ENCODE measurements at places on chromosomes 5 and 9.

GRCh38 chr9:71620746-71621145 is 147.6 kb downstream of the CEMIP2 start:
- no peak for DNase-seq

DNA sequence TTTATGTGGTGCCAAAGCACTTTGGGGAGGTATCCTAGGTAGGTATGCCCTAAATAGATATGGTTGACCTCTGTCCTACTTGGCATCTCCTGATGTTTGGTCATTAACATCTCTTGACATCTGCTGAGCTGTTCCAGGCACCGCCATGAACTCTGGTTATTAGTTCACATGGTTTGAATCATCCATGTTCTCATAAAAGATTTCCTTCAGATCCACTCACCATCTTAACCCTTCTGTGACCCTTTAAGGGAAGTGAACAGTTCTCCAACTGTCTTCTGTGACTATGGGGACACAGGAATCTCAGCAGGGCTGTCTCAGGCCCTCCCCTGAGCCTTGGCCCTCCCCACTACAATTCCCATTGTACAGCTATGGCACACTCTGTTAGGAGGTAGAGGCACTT is 167.7 kb downstream of the CDH6 start:
- DNase-seq = no peak

DNA sequence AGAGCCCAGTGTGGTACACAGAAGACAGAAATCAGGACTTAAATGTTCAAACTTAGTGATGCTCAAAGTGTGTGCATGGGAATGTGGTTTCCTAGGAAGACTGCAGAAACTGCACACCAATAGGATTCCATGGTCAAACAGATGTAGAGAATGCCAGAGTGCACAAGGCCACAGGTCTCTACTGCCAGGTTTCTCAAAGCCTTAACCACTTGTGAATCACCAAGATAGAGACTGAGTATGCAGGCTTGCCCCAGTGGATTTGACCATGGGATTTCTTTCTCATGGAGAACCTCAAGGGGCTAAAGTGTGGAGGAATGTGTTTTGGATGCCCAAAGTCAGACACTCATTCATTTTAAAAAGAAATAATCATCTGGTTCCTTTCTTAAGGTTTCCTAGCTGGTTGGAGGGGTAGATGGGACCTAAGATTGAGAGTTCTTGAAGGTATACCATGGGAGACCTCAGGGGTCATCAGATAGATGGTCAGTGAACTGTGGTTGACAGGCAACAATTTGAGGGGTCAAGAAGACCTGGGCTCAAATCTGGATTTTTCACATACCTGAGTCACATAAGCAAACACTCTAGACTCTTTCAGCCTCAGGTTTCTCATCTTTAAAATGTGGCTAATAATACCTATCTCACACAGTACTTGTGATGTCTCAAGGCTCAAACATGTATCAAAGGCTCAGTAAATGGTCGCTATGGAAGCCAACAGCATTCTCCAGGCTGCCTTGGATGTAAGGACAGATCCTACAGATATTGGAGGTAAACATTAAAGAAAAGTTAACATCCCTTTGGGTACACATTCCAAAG is 81.1 kb downstream of the BOD1 start:
- no peak for DNase-seq

- no peak for DNase-seq
Measured at GRCh38 chr5:1736065-1736464, 63.6 kb downstream of the MRPL36 start.

DNA sequence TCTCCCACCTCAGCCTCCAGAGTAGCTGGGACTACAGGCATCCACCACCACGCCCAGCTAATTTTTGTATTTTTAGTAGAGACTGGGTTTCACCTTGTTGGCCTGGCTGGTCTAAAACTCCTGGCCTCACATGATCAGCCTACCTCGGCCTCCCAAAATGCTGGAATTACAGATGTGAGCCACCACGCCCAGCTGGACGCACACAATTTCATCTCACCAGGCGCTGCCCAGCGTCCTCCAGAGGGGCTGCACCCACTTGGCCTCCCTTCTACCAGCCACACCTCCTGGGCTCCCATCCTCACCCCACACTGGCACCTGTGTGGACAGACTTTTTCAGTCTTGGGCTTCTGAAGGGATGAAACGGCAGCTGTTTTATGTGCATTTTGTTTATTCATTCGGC is 3.8 kb upstream of the EXOC3 start:
- no peak for DNase-seq

DNA sequence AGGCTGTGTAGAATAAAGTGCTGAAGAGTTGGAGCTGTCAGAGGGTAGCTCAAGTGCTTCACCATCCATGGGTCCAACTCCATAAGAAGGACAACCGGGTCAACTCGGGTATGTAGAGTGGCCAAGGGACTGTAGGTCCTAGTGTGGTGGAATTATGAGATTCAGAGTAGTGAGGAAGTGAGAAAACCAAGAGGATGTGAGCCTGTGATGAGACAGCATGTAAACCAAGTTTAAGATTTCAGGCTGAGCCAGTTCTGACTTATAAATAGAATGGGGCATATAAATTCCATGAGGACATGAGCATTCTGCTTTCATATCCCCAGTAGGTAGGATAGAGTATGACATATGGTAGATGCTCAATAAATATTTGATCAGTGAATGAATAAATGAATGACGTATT is 96.3 kb downstream of the CFAP95 start:
- no peak for DNase-seq

GRCh38 chr9:129823542-129823934 is 398 bp downstream of the TOR1A start:
- DNase-seq = no peak

GRCh38 chr5:139958432-139959148 is 84.5 kb downstream of the NRG2 start:
- DNase-seq = no peak

DNA sequence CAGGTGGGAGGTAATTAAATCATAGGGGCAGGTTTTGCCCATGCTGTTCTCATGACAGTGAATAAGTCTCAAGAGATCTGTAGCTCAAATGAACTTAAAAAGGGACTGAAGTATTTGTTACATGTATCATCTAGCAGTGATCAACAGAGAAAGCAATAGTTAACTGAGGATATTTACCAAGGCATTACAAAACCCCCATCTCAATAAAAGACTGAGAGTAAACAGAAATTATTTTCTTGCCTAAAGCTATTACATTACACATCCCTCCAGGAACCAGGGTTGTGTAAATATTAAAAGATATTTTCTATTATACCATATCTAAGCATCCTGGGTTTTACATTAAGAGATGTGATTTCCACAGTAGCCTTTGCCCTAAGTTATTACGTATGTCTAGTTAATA is 169.9 kb downstream of the CTNND2 start:
- DNase-seq = no peak

DNA sequence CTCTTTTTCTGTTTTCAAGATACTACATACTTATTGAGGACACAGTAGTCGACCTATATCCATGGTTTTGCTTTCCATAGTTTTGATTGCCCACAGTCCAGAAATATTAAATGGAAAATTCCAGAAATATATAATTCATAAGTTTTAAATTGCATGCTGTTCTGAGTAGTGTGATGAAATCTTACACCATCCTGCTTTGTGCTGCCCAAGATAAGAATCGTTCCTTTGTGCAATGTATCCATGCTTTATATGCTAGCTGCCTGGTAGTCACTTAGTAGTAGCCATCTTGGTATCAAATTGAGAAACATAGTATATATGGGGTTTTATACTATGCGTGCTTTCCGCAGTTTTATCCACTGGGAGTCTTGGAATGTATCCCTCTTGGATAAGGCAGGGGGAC is 59.0 kb downstream of the CWC27 start:
- DNase-seq = no peak

DNA sequence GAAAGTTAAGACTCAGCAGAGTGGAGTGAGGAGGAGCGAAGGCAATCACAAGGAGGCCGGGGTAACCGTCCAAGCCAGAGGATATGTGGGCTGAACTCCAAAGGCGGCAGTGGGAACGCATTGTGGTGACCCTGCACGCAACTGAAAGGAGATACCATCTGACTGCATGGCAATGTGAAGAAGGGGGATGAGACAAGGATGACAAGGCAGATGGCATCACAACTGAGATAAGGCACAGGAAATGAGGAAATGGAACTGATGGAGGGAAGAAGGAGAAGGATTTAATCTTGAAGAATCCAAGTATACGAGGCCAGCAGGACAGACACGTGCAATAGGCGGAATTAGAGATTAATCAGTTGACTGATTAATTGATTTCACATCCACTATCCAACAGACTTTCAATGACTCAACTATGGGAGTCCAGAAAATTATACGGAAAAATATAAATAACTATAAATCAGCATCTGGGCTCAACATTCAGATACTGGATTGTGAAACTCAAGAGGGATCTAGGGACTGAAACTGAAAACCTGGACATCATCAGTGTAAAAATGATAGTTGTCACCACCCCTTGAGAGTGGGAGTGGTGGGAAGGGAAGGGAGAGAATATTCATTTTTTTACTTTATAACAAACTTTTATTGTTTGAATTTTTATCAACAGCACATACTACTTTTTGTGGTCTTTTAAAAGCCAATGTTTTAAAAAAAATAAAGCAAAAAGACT is 86.1 kb downstream of the ARL15 start:
- DNase-seq = no peak

- DNase-seq = no peak
Measured at GRCh38 chr5:157137691-157138090, 5.0 kb downstream of the MED7 start.
